ENCODE measurements at places on chromosomes 7 and 10. TPM values are rescaled to one million over a fixed set of nuclear protein-coding genes. Genes with fewer than 3 reads are reported as not detected.
A peak's percentile ranks its signal among the peaks of the same experiment; 100 is the strongest.

MSMB gene
- total RNA-seq = not detected

SERPINE1 gene
- 542 TPM for total RNA-seq

EVX1 gene
- total RNA-seq = not detected

SLC39A12 gene
- total RNA-seq = not detected

TUBAL3 gene
- not detected for total RNA-seq

PSD gene
- total RNA-seq = not detected

OR2A42 gene
- total RNA-seq = not detected

AKR1C3 gene
- 77.4 TPM for total RNA-seq

CALML3 gene
- total RNA-seq = not detected

HPS1 gene
- 60.1 TPM for total RNA-seq

H2BK1 gene
- not detected for total RNA-seq

SKIDA1 gene
- total RNA-seq = 5.3 TPM

DNA sequence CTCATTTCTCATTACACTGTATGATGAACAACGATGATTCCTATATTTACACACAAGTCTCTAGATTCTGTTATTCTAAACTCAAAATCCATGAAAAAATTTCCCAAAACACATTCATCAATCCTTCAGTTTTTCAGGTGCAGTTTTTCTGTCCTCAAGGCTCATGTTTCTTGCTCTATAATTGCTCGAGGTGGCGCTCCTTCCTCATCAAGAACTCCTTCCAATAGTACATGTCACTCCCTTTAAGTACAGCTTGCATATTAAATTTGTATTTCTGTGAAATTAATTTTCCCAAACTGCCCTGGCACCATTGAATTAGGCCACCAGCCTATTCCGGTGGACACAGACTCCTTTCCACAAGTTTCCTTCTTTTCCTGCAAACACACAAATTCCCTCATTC is 188.7 kb upstream of the MINDY3 start:
- no peaks in the 10 kb centered on the region for H3K36me3 ChIP-seq
- no peak for DNase-seq
- no peak overlapping the region for H3K4me3 ChIP-seq
- H3K27ac ChIP-seq = no peak overlapping the region
- no peaks in the 10 kb centered on the region for H3K27me3 ChIP-seq

GRCh38 chr10:80460399-80461207 is 6.5 kb downstream of the TSPAN14 start:
- peaks cover 69% of the 10 kb centered on the region for H3K4me1 ChIP-seq
- no peak for DNase-seq
- no peak overlapping the region for H3K4me3 ChIP-seq

DNA sequence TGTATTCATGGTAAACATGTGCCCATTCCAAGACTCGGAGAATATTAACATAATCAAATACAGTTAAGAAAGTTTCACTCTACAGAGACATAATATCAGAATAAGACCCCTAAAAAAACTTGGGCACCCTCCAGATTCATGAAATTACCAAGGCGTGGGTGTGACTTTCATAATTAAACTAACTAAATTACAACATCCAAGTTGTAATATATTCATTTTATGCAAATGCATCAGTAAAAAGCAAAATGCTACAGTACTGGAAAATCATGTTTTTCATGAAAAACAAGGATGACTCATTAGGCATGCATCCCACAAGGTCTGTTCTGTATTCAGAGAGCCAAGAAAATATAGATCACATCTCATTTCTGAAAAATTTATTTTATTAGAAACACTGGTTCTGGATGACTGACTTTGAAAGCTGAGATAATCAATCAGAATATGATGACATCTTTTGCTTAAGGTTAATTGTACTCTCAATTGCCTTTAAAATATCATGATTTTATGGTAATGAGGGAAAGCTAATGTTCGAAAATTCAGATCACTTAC is 248.8 kb upstream of the SMIM30 start:
- H3K4me1 ChIP-seq = peaks cover 6% of the 10 kb centered on the region
- H3K27me3 ChIP-seq = no peaks in the 10 kb centered on the region
- no peak overlapping the region for H3K27ac ChIP-seq
- DNase-seq = no peak
- H3K4me3 ChIP-seq = no peak overlapping the region
- no peaks in the 10 kb centered on the region for H3K36me3 ChIP-seq

GRCh38 chr10:64535131-64535867 is 1014.1 kb downstream of the REEP3 start:
- H3K4me1 ChIP-seq = no peaks in the 10 kb centered on the region
- no peak overlapping the region for H3K27ac ChIP-seq
- H3K4me3 ChIP-seq = no peak overlapping the region
- H3K36me3 ChIP-seq = no peaks in the 10 kb centered on the region
- H3K27me3 ChIP-seq = no peaks in the 10 kb centered on the region
- no peak for DNase-seq

DNA sequence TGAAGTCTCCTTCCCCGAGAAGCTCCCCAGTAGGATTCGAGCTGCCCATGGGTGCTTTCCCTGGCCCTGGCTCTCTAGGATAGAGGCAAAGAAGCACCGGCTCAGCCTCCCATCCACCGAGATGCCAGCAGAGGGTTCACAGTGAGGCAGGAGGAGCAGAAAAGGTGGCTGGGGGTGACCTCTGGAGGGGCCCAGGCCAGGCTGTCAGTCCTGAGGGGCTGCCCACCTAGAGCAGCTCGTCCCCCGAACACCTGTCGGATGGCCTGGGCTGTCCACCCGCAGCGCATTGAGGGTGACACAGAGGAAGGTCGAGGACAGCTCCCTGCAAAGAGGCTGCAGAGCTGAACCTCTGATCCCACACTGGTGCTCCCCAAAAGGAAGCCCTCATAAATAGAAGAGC is 167.2 kb upstream of the PPP2R2D start:
- no peak overlapping the region for H3K27ac ChIP-seq
- H3K4me3 ChIP-seq = no peak overlapping the region
- DNase-seq = no peak
- no peaks in the 10 kb centered on the region for H3K36me3 ChIP-seq

DNA sequence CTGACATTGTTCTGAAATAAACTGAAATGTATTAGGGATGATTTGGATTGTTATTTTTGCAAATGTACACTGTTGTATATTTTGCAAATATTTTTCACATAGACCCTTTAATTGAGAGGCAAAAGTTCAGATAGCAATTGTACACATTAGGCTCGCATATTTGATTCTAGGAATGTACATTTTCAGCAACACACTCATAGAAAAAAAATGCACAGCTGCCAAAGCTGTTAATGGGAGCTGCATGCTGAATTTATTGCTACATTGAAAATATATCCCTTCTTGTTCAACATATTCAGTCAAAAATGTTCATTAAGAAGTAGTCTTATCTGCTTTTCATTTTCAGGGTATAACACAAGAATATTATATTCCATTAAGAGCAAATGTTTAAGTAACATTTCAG is 512.9 kb downstream of the ATRNL1 start:
- H3K27ac ChIP-seq = no peak overlapping the region
- H3K36me3 ChIP-seq = no peaks in the 10 kb centered on the region
- no peaks in the 10 kb centered on the region for H3K4me1 ChIP-seq
- no peak overlapping the region for H3K4me3 ChIP-seq
- no peak for DNase-seq

- H3K4me1 ChIP-seq = no peaks in the 10 kb centered on the region
- H3K27me3 ChIP-seq = no peaks in the 10 kb centered on the region
- no peak overlapping the region for H3K4me3 ChIP-seq
- no peak for DNase-seq
Observed at GRCh38 chr10:78175444-78176015, 141.9 kb downstream of the RPS24 start.

- no peaks in the 10 kb centered on the region for H3K36me3 ChIP-seq
- H3K27ac ChIP-seq = peak overlapping the region; percentile 57
- no peak for DNase-seq
- H3K27me3 ChIP-seq = no peaks in the 10 kb centered on the region
- no peak overlapping the region for H3K4me3 ChIP-seq
- H3K4me1 ChIP-seq = peaks cover 23% of the 10 kb centered on the region
Observed at GRCh38 chr7:16967300-16967811, 85.6 kb upstream of the AGR3 start.

GRCh38 chr7:106279425-106280197 is 5.2 kb downstream of the NAMPT start:
- no peak overlapping the region for H3K4me3 ChIP-seq
- DNase-seq = no peak
- no peak overlapping the region for H3K27ac ChIP-seq
- peaks cover 9% of the 10 kb centered on the region for H3K36me3 ChIP-seq
- H3K4me1 ChIP-seq = peaks cover 44% of the 10 kb centered on the region

DNA sequence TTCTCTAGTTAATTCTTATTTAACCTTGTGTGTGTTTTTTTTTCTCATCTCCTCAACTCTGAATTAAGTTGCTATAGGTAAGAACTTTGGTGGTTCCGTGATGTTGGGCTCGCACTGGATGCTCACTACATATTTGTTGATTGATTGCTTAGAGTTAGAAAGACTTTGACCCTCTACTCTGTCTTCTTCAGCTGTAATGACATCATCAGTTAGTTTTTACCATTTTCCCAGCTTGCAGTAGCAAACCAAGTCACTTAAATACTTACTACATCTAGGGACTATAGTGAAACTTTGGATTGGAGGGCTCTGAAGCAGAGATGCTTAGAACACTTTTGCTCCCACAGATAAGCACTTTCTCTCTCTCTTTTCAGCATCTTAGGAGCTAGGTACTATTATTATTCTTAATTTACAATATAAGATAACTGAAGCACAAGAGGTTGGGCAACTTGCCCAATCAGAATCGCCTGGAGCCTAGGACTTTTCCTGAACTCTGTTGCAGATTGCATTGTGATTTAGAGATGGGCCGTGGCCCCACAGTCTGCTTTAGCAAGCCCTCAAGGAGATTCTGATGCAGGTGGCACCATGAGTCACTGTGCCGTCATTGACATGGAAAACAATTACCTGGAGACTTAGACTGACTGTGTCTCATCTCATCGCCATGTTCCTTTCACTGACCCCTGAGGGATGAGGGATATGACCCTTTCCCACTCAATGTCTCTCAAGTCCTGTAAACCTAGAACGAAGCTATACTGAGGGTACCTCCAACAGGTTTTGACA is 471.9 kb upstream of the PODXL start:
- peaks cover 13% of the 10 kb centered on the region for H3K4me1 ChIP-seq
- H3K27ac ChIP-seq = no peak overlapping the region
- DNase-seq = no peak
- H3K36me3 ChIP-seq = no peaks in the 10 kb centered on the region

DNA sequence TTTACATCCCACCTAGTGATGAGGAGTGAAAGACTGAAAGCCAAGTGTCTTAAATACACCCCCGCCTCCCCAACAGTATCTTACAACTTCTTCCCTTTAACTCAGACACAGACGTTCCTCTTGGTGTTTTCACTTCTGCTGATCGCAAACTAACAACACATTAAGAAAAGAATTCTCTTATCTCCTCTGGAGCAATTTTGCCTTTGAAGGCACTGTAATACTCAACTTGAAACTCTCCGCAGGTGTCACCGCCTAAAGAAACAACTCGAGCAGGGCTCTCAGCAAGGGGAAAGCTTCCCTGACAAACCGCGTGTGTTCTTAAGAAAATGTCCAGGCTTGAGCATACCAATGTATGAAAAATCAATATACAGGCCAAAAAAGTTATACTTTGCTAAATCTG is 452 bp downstream of the SEMA3C start:
- H3K27me3 ChIP-seq = no peaks in the 10 kb centered on the region
- DNase-seq = no peak
- H3K4me3 ChIP-seq = peak overlapping the region; percentile 91
- H3K36me3 ChIP-seq = no peaks in the 10 kb centered on the region
- peak overlapping the region; percentile 67 for H3K27ac ChIP-seq
- H3K4me1 ChIP-seq = peaks cover 9% of the 10 kb centered on the region

DNA sequence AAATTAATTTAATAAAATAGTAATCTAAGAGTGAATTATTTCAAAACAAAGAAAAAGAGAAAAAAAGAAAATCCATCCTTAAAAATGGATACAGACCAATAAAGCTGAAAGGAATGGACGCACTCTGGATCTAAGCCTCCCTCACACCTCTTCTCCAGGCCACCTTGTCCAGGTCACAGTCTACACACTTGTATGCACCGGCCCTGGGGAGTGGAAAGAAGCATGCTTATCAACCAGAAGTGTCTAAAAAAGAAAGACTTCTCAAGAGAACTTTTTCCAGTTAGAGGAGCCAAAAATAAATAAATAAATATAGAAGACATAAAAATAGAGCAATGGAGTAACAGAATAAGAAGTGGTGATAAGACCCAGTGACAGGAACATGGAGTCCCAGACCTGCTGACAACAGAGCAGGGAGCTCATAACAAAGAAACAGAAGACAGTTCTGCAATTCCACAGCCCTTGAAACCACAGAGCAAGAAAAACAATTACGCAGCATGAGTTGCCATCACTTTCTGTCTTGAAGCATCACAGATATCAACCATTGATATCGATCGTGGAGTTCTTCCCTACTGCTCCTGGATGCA is 311.7 kb upstream of the NFE2L3 start:
- no peaks in the 10 kb centered on the region for H3K27me3 ChIP-seq
- H3K4me1 ChIP-seq = peaks cover 85% of the 10 kb centered on the region
- no peak overlapping the region for H3K4me3 ChIP-seq
- peak overlapping the region; percentile 81 for H3K27ac ChIP-seq
- no peaks in the 10 kb centered on the region for H3K36me3 ChIP-seq

DNA sequence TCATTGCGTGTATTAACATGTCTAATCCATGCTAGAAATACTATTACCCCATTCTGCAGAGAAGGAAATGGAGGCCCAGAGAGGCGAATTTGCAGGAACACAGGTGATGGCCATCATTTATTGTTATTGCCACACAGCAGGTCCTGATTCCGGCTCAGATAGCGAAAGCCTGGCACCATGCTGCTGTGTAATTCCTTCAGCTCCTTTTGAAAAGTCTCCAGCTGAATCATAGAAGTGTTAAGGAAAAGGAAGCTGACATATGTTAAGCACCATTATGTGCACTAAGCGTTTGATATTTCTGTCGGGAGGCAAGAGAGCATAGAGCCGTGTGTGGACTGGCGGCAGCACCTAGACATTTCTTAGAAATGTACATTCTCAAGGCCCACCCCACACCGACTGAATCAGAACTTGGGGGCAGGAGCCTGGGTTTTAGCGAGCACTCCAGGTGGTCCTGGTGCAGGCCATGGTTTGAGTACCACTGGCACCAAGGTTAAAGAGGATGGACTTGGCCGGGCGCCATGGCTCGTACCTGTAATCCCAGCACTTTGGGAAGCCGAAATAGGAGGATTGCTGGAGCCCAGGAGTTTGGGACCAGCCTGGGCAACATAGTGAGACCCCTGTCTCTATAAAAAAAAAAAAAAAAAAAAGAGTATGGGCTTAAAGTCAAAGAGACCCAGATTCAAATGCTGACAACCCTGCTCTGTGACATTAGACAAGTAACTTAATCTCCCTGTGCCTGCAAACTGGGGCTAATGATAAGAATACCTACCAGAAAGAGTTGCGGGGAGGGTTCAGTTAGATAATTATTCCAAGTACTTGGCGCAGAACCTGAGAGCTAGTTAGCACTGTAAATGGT is 52.2 kb downstream of the UNC5B start:
- H3K36me3 ChIP-seq = no peaks in the 10 kb centered on the region
- H3K4me3 ChIP-seq = no peak overlapping the region
- no peak for DNase-seq
- H3K4me1 ChIP-seq = peaks cover 7% of the 10 kb centered on the region
- H3K27me3 ChIP-seq = no peaks in the 10 kb centered on the region

- H3K27ac ChIP-seq = no peak overlapping the region
- H3K4me1 ChIP-seq = peaks cover 5% of the 10 kb centered on the region
- no peak for DNase-seq
- no peaks in the 10 kb centered on the region for H3K27me3 ChIP-seq
- no peak overlapping the region for H3K4me3 ChIP-seq
Observed at GRCh38 chr7:70321016-70321590, 722.8 kb downstream of the AUTS2 start.

- DNase-seq = no peak
- no peak overlapping the region for H3K4me3 ChIP-seq
- no peaks in the 10 kb centered on the region for H3K27me3 ChIP-seq
- no peaks in the 10 kb centered on the region for H3K36me3 ChIP-seq
Observed at GRCh38 chr7:46363688-46364087, 442.6 kb upstream of the IGFBP3 start.
